Activated gamma-delta T cell (primary cell): ENCODE measurements at places on chromosomes 7 and 10.

DNA sequence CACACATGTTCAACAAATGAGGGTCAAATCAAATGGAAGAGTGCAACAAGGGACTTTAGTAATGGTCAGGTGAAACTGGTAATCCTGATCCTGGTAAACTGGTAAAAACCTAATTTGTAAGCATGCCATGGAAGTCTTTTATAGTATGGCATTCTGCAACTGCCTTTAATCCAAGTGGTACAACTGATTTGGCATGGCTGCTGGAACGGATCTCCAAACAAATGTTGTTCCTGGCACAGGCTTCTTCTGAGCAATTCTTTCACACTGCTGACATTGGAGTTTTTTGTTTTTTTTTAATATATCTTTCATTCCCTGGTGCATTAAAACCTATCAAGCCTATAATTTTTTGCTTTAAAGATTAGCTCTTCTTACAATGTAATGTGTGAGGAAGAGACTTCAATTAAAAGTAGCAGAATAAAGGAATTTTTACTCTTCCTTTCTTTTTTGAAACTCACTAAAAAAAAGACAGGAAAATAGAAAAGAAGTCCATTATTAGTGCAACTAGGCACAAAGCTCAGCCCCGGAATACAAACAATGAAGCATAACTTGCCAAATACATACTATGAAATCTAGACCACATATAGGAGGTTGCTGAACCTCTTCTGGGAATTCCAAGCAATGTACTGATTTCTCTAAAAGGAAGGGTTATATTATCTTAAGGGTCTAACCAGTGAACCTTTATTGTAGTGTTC, 79.3 kb upstream of the OIT3 start:
- DNase-seq = no peak

GRCh38 chr10:29470843-29471543, 163.8 kb downstream of the SVIL start:
- DNase-seq = no peak

DNA sequence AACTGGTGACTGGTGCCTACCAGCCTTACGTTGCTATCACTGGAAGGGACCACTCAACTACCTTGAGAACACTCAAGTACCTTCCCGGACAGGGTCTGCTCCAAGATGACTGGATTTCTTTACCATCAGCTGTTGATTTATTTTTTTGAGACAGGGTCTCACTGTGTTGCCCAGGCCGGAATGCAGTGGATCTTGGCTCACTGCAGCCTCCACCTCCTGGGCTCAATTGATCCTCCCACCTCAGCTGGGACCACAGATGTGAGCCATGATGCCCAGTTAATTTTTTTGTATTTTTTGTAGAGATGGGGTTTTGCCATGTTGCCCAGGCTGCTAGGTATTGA, 45.2 kb upstream of the DLG5 start:
- no peak for DNase-seq

DNA sequence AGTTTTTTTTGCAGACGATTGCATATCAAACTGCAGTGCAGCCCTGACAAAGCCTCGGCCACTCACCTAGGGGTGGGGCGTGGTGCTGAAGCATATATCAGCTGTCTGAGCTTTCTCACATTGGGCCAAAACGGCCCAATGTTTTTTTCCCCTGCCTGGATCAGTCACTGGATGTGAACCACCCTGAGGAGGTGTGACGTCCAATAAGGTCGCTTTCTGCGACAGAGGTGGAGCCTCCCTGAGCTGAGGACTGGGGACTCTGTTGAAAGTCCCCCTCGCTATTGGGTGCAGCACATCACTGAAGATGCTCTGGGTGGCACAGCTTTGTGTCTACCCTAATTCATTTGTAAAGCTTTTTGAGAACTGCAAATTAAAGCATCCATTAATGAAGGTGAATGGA, 60.9 kb downstream of the SEM1 start:
- no peak for DNase-seq

DNA sequence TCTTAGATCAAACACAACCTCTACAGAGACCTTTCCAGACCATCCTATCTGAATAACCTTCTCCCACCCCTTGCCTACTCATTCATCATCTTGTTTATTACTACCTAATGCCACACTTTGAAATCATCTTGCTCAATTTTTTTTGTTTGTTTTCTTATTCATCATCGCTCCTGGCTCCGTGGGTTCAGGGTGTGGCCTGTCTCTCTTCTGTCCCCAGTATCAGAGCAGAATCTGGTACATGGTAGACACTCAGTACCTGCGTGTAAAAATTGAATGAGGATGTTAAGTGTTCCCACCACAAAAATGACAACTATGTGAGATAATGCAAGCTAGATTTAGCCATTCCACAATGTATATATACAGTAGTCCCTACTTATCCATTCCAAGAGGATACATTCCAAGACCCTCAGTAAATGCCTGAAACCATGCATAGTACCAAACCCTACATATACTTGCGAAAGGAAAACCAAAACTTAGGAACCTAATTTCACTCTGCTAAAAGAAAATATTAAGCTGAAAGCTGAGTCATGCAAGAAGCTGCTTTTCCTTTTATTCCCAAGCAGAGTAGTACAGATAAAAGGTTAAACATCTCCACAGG, 72.1 kb upstream of the SEC61G start:
- DNase-seq = no peak

- no peak for DNase-seq
Observed at GRCh38 chr7:94414481-94414880, 19.8 kb downstream of the COL1A2 start.

DNA sequence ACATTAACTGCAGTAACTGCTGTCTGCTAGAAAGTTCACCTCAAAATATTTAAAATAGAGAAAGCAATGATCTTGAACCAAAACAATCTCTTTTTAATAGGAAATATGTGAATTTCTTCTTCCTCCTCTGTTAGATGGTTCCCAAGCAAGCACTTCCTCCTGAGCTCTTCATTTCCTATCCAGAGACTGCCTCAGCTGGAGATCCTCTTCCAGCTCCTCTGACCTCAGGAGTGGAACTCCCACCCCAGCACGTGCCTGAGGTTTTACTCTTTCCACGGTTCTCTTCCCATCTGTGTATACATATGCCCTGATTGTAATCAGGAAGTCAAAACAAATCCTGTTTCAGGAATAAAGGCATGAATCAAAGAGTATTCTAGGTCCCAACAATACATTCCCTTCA, 5.6 kb downstream of the DENND11 start:
- no peak for DNase-seq

DNA sequence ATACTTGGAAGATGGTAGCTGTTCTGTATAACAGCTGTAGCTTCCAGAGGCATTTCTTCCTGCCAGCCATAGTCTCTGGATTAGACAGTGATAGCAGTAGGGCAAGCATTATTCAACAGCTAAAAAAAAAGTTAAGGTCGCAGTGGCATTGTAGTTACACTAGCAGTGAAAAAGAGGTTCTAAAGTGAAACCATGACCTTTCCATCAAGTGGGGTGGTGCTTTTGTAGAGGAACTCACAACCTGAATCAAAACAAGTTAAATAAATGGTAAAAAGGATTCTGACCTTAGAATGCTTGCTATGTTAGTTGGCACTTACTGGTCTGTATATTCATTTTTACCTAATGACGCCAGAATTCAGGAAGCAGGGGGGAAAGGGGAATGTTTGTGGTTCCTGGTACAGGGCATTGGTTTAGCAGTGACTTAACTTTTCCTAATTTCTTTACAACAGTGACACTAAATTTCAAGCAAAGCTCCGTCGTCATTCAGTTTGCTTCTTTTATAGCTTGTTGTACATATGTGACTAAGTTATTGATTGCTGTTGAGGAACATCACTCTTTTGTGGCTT, 55.0 kb downstream of the GBF1 start:
- no peak for DNase-seq

- no peak for DNase-seq
Observed at GRCh38 chr7:39621784-39622411, 1.5 kb upstream of the RALA start.

- DNase-seq = no peak
Observed at GRCh38 chr7:564176-564865, 44.7 kb upstream of the PDGFA start.

- DNase-seq = no peak
Observed at GRCh38 chr7:79176859-79177477, 276.5 kb downstream of the MAGI2 start.

DNA sequence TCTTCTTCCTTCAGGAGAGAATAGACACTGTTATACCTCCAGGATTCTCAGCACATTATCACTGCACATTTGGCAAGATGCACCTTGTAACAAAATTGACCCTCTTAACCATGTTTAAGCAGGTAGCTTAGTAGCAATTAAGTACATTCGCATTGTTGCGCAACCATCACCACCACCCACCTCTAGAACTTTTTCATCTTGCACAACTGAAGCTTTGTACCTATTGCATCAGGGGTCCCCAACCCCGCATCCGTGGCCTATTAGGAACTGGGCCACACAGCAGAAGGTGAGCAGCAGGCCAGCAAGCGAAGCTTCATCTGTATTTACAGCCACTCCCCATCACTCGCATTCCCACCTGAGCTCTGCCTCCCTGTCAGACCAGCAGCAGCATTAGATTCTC, 29.9 kb upstream of the SMURF1 start:
- DNase-seq = no peak

- no peak for DNase-seq
Observed at GRCh38 chr7:95517870-95518269, 32.1 kb downstream of the ASB4 start.

DNA sequence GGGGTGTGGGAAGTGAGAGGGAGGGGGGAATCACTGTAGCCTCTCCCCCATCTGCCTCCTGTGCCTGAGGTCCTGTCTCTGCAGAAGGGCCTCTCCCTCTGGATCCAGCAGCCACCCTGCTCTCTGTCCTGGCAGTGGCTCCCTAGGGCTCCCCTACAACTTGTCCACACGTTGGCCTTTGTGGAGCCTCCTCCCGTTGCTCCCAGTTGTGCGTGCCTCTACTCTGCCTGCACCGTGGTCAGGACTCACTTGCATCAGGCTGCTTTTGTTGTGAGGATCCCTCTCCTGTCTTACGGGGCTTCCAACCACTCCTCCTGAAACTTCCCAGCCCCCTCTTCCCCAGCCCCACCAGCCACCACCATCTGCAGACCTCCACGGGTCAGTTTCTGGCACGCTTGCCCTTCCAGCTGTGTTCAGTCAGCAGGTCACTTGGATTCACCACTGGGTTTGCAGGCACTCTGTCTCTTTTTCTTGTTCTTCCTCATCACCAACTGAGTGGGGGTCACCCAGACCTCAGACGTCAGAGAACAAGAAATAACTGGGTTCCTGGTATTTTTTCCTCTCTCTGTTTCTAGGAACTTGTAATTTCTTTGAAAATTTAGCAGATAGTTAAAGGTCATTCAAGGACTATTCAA, 62.3 kb downstream of the RAMP3 start:
- DNase-seq = no peak

DNA sequence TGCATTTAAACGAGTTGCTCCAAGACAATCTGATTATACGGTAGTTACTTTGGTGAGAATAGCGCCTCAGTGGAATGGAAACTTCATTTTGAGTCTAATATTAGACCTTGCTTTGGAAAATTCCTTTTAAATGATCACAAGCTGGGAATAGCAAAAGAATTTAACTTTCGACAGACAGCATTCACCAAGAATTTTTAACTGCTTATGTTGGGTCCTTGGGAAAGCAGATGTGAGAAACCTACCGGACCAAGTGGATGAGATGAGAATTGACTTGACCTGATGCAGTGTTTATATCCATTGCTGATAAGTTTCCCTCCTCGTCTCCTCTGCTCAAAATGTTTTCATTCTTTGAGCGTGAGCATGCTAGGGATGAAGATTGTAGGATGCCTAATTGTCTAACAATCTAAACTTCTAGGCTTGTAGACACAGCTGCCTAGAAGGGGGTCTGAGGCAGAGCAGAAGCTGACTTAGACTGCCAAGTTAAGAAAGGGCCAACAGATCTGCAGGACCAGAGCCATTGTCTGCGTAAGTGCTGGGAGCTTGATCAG, 126.9 kb downstream of the CNNM2 start:
- DNase-seq = no peak

DNA sequence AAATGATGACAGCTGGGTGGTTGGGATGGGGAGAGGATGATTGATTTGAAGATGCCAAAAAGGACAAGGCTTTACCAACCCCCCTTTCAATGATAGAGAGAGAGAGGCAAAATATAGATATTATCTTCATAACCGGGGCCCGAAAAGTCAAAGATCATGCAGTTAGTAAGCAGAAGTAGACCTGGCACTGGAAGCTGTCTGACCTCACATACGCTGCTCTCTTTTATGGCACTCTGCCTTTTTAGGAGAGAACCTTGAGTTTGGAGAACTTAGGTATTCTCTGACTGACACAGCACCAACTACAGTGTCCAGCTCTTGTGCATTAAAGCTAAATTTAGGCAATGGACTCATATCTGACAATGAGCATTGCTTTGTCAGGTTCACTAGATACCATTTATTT, 30.7 kb downstream of the CNNM2 start:
- DNase-seq = no peak

GRCh38 chr7:25895792-25896171, 256.2 kb upstream of the NFE2L3 start:
- DNase-seq = no peak

DNA sequence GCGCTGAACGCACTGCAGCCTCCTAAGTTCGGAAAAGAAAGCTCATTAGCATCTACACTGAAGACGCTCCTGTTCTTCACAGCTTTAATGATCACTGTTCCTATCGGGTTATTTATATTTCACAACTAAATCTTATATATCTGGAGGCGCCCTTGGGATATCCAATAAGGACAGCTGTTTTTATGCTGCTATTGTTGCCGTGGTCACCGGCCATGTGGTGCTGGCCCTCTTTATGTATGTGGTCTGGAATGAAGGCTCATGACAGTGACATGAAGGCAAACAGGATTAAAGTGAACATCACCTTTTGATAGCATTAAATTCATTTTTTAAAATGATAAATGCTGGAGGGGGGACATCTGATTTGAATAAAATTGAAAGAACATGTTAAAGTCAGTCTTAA, 8.8 kb downstream of the BLVRA start:
- DNase-seq = no peak

DNA sequence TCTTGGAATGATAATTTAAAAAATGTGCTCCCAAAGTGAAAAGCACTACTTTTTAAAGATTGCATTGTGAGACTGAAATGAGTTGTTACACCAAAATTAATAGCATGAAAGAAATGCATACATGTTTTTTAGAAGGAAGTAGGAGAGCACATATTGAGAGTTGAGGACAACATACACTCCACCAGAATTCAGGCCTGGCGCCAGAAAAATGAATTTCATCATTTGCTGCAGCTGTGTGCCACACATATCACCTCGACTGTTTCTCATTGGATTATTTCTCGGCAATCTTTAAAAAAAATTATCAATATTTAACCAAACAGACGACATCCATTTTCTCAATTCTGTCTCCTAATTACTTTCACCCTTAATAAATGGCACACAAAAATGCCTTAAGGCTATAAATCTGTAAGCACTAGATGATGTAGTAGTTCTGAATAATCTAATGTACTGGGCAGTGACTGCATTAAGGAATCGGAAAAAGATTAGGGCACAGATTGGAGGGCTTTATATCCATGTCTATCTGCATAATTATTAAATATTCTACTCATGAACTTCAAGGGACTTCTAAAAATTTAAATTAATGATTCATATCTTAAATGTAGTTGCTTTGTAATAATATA, 590.4 kb downstream of the NXPH1 start:
- DNase-seq = no peak

GRCh38 chr10:113552014-113552413, 839 bp upstream of the HABP2 start:
- DNase-seq = no peak

- DNase-seq = no peak
Observed at GRCh38 chr7:33769930-33770329, 135.4 kb upstream of the BMPER start.
